ENCODE measurements at places on chromosomes 5 and 9.

DNA sequence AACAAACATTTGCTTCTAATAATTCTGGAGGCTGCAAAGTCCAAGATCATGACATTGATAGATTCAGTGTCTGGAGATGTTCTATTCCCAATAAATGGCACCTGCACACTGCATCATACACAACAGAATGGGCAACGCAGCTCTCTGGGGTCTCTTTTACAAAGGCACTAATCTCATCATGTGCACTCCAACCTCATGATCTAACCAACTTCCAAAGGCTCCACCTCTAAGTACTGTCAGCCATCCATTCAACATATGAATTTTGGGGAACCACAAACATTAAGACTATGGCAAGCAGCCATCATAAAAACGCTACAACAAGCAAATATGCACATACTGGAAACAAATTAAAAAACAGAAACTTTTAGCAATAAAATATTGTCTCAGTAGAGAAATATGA is 121.1 kb downstream of the CYLC2 start:
- no peak for DNase-seq

DNA sequence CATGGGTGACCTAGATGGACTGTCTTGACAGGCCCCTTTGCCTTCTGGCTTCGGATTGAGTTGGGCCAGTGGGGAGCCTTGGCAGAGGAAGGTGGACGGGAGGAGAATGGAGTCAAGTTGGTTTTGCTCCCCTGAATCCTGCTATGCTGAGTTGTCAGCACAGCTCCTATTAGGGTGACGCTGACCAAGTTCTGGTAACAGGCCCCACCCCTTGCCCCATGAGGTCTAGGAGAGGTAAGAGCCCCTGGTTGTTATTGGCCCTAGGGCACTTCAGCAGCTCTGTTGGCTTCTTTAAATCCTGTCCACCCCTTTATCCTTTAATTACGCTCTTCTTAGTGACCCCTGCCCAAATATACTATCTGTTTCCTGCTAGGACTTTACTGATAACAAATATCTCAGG is 39.4 kb upstream of the KIF2A start:
- no peak for DNase-seq

- no peak for DNase-seq
These were observed 56.6 kb downstream of the TEK start for GRCh38 chr9:27165670-27166069.

- no peak for DNase-seq
These were observed 22.6 kb upstream of the TDRD7 start for GRCh38 chr9:97389249-97389648.

DNA sequence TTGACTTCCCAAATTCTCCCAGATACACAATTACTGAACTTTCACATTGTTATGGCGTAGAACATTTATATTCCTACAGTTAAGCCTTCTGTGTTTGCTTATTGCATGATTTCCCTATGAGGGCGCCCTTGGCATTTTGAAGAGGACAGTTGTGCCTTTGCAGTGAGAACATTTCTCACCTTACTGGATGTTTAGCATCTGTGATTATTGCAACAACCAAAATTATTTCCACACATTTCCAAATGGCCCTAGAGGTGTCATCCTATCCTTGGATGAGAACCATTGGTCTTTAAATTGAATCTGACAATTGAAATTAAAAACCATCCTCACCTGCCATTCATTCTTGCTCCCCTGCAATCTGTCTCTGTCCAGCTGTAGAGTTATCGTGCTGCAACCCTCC is 104.0 kb downstream of the MAMDC2 start:
- DNase-seq: no peak

DNA sequence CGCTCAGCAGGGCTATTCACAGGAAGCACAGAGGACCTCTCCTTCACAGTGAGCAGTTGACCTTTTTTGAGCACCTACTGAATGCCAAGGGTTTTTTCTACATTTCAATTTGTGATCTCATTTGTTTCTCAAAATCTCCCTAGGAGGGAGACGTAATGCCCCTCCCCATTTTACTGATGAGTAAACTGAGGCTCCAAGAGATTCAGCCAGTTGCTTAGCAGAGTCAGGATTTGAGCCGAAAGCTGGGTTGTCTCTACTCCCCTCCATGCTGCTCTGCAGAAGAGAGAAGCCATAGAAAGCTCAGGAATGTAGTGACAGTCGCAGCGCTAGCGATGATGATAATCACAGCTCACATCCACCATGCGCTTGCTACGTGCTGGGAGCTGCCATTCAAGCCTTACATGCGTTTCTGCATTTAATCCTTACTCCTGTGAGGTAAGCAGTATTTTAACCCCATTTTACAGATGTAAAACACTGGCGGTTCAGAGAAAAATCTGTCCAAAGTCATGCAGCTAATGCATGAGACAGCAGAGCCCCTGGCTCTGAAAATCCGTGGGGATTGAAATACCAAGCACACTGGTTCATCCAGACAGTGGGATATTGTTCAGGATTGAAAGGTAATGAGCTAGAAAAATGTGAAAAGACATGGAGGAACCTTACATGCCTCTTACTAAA is 33.8 kb downstream of the ERGIC1 start:
- DNase-seq: no peak

DNA sequence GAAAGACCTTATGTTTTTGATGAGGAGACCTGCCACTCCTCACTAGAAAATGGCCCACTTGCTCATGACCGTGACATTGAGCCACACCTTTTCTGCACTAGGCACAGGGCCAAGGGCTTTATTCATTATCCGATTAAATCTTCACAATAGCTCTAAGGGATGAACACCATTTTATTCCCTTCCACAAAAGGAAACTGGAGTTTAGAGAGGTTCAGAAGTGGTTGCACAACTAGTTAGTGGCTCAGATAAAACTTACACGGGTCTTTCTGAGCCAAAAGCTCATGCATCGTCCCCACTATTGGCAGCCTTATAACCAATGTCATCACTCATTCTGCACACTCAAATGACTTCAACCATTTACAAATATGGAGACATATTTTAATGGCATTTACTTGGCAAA is 39.4 kb downstream of the SUSD1 start:
- DNase-seq: no peak

All from Ammon's horn (tissue), 1 donor.